Activated T-helper 1 cell treated with anti-CD3 and anti-CD28 coated beads, Interleukin-12 subunit alpha, Interleukin-12 subunit beta, Interleukin-2, Interleukin-4 antibody, amounts not matched to agents 30 ng/mL and 10 ng/mL and 1 ng/mL, durations not matched to agents 14 hours and 24 hours and 36 hours (primary cell): ENCODE measurements at places on chromosomes 12 and 14.

DNA sequence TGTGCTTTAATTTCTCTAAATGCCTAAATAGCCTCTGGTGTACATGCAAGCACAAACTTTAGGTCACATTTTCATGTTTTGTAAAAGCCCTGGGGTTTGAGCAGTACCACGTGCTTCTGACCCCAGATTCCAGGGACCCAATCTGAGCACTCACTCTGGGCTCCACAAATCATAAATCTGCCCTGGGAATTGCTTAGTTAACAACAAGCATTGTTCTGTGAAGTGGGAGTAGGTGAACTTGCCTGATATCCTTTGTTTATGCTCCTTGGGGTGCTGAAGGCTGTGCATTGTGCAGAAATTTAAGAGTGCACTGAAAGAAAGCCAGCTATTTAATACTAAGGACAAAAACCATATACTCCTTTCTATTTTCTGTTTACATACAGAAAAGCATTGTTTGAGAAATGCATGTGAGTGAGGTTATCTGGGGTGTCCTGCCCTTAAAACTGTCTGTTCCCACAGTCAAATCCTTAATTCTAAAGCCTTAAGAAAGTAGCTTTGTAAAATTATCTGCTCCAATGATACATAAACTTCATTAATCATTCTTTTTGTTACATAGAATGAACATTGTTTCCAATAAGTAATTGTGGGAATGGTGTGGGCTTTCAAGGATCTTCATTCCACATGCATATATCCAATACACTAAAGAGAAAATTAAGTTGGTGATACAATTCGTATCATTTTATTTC is 258.6 kb upstream of the NPAS3 start:
- no peak for DNase-seq

DNA sequence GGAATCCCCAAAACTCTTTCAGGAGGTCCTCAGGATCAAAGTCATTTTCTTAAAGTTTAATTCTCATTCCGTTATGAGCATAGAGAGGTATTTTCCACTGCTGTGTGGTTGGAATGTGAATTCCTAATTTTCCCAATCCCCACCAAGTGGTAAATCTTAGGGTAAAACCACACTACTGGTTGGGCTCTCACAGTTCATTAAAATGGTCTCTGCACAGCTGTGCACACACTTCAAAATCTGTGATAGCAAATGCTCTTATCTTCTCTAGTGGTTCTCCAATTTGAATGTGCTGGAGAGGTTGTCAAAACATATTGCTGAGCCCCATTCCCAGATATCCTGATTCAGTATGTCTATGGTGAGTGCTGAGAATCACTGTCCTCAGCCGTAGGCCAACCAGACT is 189.1 kb downstream of the BMP4 start:
- DNase-seq, result no peak

GRCh38 chr14:29858299-29858698 is 69.3 kb downstream of the PRKD1 start:
- no peak for DNase-seq

DNA sequence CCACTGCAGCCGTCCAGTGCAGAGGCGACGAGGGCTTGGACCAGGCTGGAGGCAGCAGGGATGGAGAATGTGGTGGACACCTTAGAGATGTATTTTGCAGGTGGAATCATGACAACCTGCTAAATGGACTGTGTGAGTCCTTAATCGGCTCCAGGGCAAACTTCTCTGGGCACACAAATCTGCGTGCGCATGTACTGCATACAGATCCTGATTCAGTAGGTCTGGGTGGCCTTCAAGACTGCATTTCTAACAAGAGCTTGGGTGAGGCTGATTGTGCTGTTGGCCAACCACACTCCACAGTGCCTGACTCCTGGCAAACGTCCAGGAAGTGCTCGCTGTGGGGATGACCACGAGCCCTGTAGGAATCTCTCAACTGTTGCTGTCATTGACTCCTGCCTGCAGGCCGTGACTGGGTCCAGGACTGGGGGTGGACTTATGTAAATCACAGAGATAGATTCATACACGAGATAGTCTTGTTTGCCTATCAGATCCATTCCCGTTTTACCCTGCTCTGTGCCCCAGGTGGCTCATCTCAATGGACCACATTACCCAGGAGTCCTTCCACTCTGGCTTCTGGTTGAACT is 27.2 kb downstream of the JDP2 start:
- DNase-seq, result no peak

GRCh38 chr12:49933796-49934195 is 16.7 kb upstream of the AQP2 start:
- no peak for DNase-seq

DNA sequence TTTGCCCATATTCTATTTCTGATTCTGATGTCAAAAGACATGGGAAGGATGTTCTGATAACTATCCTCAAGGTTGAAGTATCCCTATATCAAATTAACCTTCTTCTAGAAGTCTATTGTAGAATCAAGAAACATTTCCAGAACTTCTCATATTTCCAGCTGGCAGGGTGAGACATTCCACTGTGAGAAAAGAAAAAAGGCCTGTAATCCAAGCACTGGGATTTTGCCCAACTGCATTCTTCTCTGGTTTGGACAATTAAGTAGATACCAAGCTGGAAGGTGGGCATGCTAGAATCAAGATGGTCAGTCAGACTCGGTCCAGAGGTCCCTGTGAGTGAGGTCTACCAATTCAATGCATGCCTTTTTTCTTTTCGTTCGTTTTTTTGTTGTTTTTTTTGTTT is 60.9 kb downstream of the MAP3K9 start:
- no peak for DNase-seq

DNA sequence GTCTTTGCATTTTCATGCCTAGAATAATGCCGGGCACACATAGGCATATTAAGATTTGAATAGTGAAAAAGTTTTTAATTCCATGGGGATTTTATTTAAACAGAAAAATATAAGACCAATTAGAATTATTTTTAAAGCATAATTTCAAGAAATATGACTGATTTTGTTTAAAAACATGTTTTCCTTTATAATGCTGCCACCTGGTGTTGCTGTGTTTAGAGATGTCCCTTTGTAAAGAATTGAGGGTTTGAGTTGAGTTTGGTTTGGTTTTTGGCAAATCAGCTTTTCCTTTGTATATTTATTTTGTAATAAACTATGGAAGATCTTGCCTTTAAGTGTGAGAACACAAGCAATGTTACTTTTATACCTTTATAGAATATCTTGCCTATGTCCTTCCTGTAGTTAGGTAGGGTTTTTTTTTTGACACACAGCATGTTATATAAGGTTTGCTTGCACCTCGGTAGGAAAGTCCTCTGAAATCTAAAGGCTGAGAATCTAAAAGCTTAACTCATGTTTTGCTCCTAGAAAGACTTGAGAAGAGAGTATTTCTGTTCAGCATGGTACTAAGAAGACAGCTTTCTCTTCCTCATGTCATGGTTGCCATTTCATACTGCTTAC is 31.4 kb upstream of the SNAPC1 start:
- no peak for DNase-seq

GRCh38 chr12:68497702-68498101 is 113.0 kb upstream of the RAP1B start:
- no peak for DNase-seq

GRCh38 chr14:83006121-83006670 is 1472.5 kb upstream of the SEL1L start:
- no peak for DNase-seq

DNA sequence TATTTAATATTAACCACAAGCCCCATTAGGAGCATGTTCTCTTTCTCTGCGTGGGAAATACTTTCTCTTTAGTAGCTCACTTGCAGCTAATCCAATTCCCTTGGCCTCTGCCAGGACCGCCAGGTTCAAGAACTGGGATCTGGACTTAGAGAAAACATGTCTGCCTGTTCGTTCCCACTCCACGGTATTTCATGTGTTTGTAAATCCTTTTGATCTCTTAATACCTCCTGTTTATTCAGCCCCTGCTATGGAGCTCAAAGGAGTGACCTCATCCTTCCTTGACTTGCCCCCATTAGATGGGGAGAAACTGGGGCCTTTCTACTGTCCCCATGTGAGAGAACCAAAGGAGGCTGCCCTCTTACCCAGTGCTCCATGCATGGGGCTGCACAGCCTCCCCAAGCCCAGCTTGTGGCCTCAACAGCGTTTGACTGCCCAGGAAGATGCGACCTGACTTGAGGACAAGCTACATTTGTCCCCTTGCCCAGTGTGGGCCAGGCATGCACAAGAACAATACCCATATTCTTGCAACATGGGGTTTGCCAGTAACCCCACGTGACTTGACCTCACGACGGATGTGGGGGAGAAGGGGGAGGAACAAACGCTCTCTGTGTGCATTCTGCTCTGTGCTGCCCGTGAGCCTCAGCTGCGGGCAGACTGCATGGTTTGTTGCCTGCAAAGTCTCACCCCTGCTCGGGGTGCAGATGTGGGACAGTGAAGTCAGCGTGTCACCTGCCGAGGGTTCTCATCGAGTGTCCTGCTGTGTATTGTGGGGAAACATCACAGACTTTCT is 30.3 kb downstream of the CD9 start:
- DNase-seq, result peak; percentile 74

GRCh38 chr14:99472937-99473336 is 7.7 kb downstream of the SETD3 start:
- DNase-seq, result no peak

DNA sequence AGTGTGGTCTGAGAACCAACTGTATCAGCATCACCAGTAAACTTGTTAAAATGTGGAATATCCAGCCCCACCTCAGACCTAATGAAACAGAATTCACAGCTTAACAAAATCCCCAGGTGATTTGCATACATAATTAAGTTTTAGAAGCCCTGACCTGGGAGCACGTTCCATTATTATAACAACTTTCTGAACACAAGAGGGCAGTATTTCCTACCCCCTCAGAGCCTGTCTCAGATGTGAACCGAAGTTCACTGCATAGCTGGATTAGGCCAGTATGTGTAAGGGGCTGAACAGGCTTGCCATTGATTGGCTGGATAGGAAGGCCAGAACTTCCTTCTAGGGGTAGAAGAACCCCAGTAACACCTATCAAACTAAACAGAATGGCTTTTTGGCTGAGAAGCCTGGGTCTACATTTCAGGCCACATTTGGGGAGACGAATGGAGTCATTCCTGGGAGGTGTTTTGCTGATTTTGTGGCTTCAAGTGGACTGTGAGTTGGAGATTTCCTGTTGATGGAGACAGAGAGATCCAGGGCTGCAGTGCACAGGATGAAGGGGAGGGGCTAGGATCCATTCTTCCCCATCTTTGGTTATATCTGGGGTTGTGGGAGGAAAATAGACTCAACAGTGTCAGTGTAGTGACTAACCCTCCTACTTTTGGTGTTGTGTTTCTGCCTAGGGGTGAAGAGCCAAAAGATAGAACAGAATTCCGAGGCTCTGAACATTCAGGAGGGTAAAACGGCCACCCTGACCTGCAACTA is 94.7 kb upstream of the OR4E1 start:
- DNase-seq, result peak; percentile 12

GRCh38 chr14:84152452-84152851 is 1377.5 kb upstream of the FLRT2 start:
- DNase-seq, result no peak

DNA sequence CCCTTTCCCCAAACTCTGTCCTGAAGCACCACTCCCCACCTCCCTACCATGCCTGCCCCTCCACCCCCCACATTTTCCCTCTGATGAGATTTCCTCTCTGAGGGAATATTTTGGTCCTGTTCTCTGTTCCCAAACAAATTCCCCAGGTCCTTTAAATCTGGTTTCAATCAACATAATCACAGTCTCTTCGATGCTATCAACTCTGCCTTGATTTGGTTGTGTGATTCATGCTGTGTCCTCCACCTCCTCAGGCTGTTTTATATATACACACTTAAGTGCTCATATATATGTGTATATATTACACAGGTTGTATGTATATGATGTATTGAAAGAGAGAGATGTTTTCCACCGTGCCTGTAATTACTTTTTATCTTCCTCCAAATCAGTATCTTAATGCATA is 36.0 kb downstream of the NTF3 start:
- no peak for DNase-seq

DNA sequence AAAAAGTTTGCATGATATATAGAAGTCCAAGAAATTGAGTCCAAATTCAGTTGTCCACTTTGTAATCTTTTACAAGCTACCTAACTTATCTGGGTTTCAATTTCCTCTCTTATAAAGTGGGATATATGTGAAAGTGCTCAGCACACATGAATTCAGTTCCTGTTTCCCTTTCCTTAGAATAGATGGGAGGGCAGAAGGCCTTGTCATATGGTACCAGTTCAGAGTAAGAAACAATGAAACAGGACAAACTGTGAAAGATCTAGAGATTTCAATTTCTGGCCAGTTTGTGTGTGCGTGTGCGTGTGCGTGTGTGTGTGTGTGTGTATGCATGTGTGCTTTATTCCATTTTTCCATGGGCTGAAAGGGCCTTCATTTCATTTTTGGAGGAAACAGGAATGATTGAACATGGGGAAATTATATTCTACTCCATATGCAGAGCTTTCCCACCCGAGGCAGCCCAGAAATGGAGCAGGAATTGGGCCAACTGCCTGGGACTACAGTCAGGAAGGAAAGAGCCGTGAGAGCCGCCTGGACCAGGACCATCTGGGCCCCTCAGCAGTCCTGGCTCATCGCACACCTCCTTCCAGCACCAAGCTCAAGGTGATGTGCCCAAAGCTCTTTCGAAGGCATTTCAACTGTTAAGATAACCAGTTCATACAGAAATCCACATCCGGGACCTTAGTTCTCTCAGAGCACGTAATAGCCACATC is 183.2 kb downstream of the EPS8 start:
- no peak for DNase-seq

GRCh38 chr14:86510491-86510890 is 980.5 kb downstream of the FLRT2 start:
- DNase-seq, result no peak

GRCh38 chr14:61836807-61837206 is 74.6 kb downstream of the SNAPC1 start:
- no peak for DNase-seq

DNA sequence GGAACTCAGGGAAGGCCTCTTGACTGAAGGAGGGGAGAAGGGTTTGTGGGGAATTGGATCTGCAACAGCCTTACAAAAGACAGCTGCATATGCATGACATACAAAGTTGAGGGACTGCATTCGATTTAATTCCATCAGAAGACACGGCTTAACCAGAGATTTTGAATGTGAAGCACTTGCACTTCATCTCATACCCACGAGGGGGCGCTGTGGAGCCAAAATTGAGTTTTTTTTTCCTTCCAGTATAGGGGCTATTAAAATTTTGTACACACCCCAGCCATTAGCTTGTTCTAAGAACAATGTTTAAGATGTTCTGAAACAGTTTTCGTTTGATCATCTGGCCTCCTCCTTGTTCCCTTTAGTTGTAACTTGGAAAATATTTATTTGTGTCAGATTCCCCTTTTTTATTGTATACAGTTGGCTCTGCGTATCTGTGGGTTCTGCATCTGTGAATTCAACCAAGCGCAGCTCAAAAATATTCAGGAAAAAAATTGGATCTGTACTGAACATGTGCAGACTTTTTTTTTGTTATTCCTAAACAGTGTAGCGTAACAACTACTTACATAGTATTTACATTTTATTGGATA is 1.6 kb downstream of the SUDS3 start:
- peak; percentile 67 for DNase-seq

DNA sequence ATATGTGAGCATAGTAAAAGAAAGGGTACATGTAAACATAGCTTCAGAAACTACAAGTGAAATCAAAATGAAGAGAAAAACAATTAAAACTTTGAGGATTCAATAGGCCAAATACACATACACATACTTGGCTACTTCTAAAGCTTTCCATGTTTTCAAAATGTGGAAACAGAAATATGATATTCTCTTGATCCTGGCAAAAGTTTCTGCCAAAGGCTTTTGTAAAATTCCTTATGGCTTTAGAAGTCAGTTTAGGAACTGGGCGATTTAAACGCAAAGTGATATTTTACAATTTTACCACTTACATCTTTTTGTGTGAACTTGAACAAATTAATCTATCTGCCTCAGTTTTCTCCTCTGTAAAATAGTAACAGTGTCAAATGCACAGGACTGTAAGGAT is 756.4 kb downstream of the C12orf50 start:
- no peak for DNase-seq

GRCh38 chr12:57087010-57087690 is 1.8 kb upstream of the NAB2 start:
- peak; percentile 74 for DNase-seq
